Endodermal cell (in vitro differentiated cells): ENCODE measurements at places on chromosomes 2 and 18. TPM values are rescaled to one million over a fixed set of nuclear protein-coding genes. Genes with fewer than 3 reads are reported as not detected.
A peak's percentile ranks its signal among the peaks of the same experiment; 100 is the strongest.

DNA sequence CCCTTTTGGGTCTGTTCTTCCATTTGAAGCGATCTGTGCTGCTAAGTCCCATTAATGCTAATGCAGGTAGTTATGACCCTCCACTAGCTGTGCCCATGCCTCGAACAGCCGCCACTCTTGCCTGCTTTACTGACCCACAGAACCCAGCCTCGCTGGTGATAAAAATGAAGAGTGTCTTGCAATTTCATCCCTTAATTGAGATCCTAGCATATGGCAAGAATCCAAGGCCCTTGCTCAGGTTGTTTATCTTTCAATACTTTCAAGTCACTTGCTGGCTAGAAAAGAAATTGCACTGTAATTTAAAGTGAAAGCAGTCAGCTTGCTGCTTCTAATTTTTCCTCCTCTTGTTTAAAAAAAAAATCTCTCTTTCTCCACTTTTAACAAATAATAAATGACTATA, 73.6 kb downstream of the ZNF521 start:
- H3K4me3 ChIP-seq = no peak overlapping the region
- no peaks in the 10 kb centered on the region for H3K4me1 ChIP-seq
- no peak overlapping the region for H3K27ac ChIP-seq
- DNase-seq = no peak
- no peaks in the 10 kb centered on the region for H3K27me3 ChIP-seq

GRCh38 chr2:239647052-239647819, 246.4 kb upstream of the HDAC4 start:
- no peaks in the 10 kb centered on the region for H3K36me3 ChIP-seq
- no peaks in the 10 kb centered on the region for H3K27me3 ChIP-seq
- no peak overlapping the region for H3K27ac ChIP-seq
- no peak for DNase-seq

ABCG5 gene
- not detected in 2 replicates for total RNA-seq

- H3K27me3 ChIP-seq = no peaks in the 10 kb centered on the region
- peak overlapping the region; percentile 50 for H3K4me3 ChIP-seq
- no peaks in the 10 kb centered on the region for H3K4me1 ChIP-seq
- no peak for DNase-seq
Observed at GRCh38 chr2:172545408-172546075, 10.3 kb upstream of the PDK1 start.

DNA sequence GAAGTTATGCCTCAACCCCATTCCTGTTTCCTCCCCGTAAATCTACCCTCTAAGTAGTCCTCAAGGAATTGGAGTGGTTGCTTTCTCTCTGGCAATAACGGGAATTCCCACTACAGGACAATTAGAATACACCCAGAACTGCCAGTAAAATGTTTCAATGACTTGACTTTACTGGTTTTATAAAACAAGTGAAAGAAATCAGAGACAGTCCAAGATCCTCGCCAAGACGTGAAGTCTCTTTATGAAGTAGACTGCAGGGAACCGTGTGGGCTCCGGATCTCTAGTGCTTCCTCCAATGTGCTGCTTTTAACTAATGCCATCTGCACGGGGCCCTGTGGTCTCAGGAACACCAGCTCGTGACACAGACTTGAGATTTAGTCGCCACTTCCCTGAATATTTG, 101.4 kb downstream of the CPO start:
- H3K27ac ChIP-seq = no peak overlapping the region
- no peak overlapping the region for H3K4me3 ChIP-seq
- peaks cover 8% of the 10 kb centered on the region for H3K4me1 ChIP-seq
- no peaks in the 10 kb centered on the region for H3K36me3 ChIP-seq

DNA sequence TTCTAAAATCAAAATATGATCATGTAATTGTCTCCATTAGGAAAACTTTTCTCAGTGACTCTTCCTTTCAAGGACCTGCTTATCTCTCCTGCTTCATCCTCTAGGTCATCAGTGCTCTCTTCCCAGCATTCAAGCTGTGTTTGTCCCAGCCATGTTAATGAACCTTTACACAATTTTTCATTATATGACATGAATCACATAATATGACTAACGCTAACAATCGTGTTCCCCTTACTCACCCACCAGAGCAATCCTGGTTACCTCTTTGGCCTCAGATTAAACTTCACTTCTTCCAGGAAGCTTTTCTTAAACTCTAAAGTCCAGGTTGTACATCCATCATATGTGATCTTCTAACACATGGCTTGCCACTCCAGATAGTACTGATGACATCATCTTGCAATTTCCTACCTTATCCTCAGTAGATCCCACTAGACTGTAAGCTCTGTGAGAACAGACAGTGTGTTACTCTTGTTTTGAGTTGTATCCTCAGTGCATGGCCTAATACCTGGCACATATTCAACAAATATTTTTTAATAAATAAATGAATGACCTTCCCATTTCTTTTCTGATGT, 882.9 kb upstream of the ZEB2 start:
- no peaks in the 10 kb centered on the region for H3K4me1 ChIP-seq
- no peak overlapping the region for H3K27ac ChIP-seq
- no peaks in the 10 kb centered on the region for H3K27me3 ChIP-seq
- H3K36me3 ChIP-seq = no peaks in the 10 kb centered on the region

- H3K4me1 ChIP-seq = no peaks in the 10 kb centered on the region
- DNase-seq = no peak
- H3K27ac ChIP-seq = no peak overlapping the region
Observed at GRCh38 chr2:14951569-14952285, 319.2 kb downstream of the LRATD1 start.

DNA sequence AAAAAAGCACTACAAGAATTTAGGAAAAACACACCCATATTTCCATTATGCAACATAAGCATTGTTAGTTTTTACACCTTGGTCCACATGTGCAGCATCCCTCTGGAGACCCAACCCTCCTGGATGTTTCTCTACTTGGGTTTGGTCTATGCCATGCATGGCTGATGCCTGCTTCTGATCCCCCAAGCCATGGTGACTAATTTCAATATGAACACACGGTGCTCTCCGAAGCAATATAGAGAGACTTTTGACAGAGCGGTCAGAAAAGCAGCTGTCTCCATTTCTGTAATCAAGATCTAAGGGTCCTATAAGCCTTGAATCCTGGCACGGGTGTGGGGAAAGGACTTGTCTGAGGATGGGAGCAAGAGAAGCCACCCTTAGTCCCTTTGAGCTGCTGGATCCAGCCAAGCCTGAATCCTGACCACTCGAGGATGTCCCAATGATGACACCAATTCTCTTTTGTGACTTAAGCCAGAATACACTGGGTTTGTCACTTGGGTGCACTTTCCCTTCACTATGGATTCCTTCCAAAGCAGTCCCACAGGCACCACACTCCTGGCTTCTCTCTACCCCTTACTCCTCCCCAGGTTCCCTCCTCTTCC, 91.5 kb downstream of the ACTR2 start:
- H3K4me3 ChIP-seq = no peak overlapping the region
- no peaks in the 10 kb centered on the region for H3K4me1 ChIP-seq

NXPH2 gene
- total RNA-seq = 3.1 and 3.7 TPM in 2 replicates

ACAA2 gene
- 131 and 137 TPM in 2 replicates for total RNA-seq

SLC4A3 gene
- total RNA-seq = 18.7 and 20.2 TPM in 2 replicates

ST8SIA3 gene
- total RNA-seq = 0.68 to 1.5 TPM (median 1.1 TPM) in 3 replicates
